SHP77 (cell line): ENCODE measurements at places on chromosomes 12 and 14.
A peak's percentile ranks its signal among the peaks of the same experiment; 100 is the strongest.

- DNase-seq, result no peak
Observed at GRCh38 chr12:464484-465267, 4.9 kb downstream of the B4GALNT3 start.

GRCh38 chr12:52270541-52271070 lies 3.8 kb upstream of the KRT86 start:
- no peak for DNase-seq

DNA sequence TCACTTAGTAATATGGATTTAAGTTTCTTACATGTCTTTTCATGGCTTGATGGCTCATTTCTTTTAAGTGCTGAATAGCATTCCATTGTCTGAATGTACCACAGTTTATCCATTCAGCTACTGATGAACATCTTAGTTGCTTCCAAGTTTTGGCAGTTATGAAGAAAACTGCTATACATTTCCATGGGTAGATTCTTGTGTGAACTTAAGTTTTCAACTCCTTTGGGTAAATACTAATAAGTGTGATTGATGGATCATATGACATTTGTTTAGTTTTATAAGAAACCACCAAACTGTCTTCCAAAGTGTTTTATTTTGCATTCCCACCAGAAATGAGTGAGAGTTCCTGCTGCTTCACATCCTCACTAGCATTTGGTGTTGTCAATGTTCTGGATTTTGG lies 119.2 kb downstream of the NAV3 start:
- no peak for DNase-seq

- DNase-seq, result no peak
Observed at GRCh38 chr14:33068626-33069025, 129.9 kb downstream of the NPAS3 start.

DNA sequence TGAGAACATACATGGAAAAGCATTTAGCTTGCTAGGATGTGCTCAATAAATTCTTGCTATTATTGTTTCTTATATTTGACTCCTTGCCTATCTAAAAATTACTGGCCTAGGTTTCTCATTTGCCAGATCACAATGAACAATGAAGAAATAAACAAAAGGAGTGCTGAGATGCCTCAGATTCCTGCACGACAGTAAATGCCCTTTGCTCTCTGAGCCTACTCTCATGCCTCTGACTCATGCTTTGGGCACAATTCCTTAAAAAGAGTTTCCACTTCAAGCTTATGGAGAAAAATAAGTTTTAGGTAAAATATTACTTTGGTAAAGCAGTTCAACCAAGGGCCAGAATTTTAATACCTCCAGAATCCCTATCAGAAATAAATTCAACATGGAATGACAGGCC lies 30.9 kb downstream of the GRIN2B start:
- no peak for DNase-seq

DNA sequence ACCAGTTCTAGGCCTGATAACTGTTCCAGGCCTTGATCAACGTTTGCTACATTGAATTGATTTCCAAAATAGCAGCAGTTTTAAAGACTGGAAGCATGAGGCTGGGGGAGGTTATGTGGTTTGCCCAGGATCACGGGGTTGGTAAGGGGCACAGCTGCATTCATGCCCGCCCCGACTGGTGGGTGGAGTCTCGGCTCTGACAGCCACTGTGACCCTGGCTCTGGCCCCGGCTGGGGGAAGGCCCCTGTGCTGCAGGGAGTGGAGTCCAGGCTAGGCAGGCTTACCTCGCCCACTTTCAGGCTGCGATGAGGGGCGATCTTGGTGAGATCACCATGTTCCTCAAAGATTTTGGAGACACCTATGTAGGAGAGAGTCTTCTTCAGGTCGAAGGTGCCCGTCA lies 13.3 kb upstream of the SERPINA9 start:
- DNase-seq, result no peak

GRCh38 chr14:37083599-37083998 lies 88.8 kb downstream of the SLC25A21 start:
- DNase-seq, result no peak

DNA sequence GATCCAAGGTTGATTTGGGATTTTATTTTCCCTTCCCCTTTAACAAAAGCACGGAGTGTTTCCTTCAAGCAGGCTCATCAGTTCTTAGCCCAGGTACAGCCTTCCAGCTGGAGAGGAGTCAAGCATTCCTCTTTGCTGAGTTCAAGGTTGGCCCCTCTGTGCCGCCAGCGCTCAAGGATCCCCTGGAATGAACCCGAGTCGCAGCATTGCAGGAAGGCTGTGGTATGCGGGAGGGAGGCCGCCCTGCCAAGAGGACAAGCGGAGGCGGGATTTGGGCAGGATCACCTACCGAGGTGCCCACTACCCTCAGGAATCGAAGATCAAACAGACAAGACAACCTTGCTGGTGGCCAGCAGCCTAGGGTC lies 53.9 kb upstream of the NCOR2 start:
- DNase-seq, result no peak

GRCh38 chr12:95204141-95204866 lies 13.0 kb downstream of the FGD6 start:
- DNase-seq, result no peak

DNA sequence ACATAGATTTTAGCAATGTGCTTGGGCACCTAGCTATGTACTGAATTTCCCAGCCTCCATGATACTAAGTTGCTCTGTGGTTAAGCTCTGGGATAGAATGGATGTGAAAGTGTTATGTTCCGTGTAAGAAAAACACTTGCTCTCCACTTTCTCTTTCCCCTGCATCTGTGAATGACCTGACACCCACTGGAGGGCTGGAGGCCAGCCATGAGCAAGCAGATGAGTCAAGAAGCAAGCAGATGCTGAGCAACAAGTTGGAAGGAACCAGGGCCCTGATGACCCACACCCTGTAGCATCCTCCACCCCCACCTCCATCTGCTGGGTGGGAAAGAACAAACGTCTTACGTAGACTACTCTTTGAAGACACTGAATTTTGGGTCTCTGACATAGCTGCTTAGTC lies 56.6 kb downstream of the EID3 start:
- no peak for DNase-seq

- peak; percentile 55 for DNase-seq
Observed at GRCh38 chr14:55430024-55430690, 10.3 kb downstream of the TBPL2 start.

DNA sequence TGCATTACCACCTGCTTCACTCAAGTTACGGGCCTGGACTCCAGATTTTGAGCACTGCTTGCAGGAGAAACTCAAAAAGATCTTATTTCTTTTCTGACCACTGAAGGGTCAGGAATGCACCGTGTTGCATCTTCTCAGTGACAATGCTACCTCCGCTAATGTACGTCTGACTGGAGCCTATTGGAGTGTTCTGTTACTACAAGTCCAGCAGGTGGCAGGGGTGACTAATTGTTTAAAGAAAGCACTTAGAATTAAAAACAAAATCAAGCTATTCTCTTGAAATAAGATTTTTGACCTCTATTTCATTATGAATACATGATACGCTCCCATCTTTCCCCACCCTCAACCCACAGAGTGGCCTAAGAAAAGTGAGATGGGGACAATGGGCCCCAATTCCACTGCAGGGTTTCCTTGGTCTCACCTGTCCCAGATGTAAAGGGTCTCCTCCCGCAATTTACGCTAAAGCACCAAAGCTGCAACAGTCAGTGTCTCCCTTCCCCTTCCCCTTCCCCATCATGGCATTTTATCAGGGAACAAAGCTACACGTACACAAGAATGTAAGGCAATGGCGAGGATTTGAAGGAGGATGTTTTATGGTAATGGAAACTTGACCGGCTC lies 2.2 kb downstream of the TBPL2 start:
- DNase-seq, result peak; percentile 65

DNA sequence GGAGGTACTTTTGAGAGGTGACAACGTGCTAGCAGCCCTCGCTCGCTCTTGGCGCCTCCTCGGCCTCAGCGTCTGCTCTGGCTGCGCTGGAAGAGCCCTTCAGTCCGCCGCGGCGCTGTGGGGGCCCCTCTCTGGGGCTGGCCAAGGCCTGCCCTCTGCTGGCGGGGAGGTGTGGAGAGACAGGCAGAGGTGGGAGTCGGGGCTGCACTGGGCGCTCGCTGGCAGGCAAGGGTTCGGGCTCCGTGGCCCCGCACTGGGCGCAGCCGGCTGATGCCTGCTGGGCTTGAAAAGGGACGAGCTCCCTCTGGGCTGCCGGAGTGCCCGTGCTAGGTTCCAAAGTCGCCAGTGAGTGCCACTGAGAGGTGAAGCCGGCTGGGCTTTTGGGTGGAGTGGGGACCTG lies 580.0 kb downstream of the DIO2 start:
- DNase-seq, result peak; percentile 3

- DNase-seq, result no peak
Observed at GRCh38 chr12:103672401-103673119, 85.5 kb downstream of the STAB2 start.

DNA sequence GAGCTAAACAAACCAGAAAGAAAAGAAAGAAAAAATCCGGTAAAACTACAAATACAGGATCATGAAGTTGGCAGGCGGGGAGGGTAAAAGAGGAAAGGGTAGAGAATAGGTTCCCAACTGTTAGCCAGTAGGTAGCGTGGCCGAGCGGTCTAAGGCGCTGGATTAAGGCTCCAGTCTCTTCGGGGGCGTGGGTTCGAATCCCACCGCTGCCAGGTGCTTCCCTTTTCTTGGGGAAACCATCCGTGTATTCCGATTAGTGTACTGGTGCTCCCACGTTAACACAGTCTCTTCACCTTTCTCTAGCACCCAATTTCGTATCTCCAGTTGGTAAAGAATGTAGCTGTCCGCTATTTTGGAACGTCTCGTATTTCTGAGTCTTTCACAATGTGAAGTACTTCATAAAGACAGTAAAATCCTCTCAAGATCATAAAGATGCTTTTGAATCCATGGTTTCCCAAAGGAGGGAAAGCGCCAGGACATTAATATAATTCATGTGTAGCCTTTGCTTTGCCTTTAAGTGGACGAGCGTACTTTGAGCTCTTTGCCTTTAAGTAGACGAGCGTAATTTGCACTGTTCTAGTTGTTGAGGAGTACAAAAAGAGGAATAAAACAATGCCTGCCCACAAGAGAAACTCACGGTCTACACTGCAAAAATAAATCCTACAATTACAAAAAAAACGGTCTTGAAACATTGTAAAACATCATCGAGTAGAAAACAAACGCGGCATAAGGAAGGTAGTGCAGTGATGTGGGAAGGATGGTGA lies 19.0 kb upstream of the RNASE12 start:
- DNase-seq, result peak; percentile 83

- no peak for DNase-seq
Observed at GRCh38 chr14:39628087-39628486, 195.9 kb upstream of the FBXO33 start.

GRCh38 chr12:78880078-78880477 lies 15.5 kb downstream of the SYT1 start:
- DNase-seq, result no peak

GRCh38 chr14:79044894-79045624 lies 874.9 kb downstream of the NRXN3 start:
- DNase-seq, result no peak

- peak; percentile 14 for DNase-seq
Observed at GRCh38 chr12:92466391-92467305, 236.1 kb upstream of the PLEKHG7 start.

DNA sequence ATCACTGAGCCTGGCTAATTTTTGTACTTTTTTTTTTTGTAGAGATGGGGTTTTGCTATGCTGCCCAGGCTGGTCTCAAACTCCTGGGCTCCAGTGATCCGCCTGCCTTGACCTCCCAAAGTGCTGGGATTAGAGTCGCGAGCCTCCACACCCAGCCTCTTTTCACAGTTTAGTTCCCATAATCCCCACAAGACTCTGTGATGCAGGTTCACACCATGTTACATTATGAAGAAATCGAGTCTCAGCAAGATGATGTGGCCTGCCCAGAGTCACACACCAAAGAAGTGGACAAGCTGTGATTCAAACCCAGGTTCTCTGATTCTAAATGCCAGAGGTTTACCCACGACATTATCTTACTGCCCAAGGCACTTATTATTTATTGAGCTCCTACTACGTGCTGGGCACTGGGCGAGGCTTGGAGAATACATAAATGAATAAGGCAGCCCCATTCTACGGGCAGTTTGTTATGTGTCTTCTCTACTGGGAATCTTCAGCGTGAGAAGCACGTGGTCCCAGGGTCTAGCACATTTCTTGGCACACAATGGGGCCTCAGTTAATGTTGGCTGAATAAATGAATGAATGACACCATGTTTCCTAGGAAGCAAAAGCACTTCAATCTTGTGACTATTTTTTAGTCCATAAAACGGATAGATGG lies 23.5 kb upstream of the OASL start:
- DNase-seq, result no peak

DNA sequence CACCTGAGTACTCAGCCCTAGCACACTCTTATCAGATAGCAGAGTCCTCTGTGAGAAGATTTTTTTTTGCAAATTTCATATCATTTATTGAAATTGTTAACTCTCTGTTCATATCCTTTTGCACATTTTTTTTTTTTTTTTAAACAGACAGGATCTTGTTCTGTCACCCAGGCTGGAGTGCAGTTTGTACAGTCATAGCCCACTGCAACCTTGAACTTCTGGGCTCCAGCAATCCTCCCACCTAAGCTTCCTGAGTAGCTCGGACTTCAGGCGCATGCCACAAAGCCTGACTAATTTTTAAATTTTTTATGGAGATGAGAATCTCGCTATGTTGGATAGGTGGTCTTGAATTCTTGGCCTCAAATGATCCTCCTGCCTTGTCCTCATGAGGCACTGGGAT lies 4.3 kb downstream of the PARP2 start:
- no peak for DNase-seq

GRCh38 chr12:6923851-6924250 lies 3.9 kb upstream of the ATN1 start:
- DNase-seq, result no peak

- DNase-seq, result no peak
Observed at GRCh38 chr12:106984588-106985137, 2.3 kb downstream of the MTERF2 start.

DNA sequence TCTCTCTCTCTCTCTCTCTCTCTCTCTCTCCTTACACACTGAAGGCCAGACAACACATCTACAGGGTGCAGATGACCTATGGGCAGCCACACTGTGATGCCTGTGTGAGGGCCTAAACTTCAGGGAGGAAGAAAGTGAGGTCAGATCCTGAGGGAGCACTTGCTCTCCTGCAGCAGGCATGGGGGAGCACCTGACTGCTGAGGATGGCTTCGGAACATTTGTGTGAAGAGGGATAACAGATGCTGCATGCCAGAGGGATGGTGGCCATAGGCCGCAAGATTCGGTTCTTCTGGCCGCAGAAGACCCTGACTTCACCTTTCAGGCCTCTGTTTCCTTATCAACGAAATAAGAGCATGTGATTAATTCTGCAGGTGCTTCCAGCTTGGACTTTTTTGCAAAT lies 11.7 kb upstream of the SERPINA11 start:
- no peak for DNase-seq

- no peak for DNase-seq
Observed at GRCh38 chr14:41873686-41874317, 267.1 kb downstream of the LRFN5 start.

GRCh38 chr12:64675795-64676194 lies 65.5 kb downstream of the RASSF3 start:
- no peak for DNase-seq

DNA sequence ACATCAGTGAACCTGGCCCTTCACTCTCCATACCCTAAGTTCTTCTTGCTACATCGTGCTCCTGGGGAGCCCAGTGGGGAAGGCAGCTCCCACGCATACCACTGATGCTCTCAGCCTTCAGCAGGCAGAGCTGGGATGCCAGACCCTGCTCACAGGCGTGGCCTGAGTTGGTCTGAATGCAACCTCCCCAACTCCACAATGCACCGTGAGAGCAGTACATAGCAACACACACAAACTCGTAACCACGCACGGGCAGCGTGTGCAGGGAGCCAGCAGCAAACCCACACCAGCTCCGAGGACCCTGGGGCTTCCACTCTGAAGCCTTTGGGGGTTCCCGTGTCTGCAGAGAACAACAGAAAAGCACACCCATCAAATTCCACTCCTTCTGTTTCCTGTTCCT lies 37.3 kb downstream of the ANO2 start:
- DNase-seq, result no peak

- DNase-seq, result no peak
Observed at GRCh38 chr12:119378903-119379302, 44.4 kb downstream of the CCDC60 start.
